Mononuclear cell (primary cell): ENCODE measurements at places on chromosomes 1 and 21. TPM values are rescaled to one million over a fixed set of nuclear protein-coding genes. Genes with fewer than 3 reads are reported as not detected.

NEGR1 gene
- total RNA-seq: 0.31 TPM

NID1 gene
- 6.1 TPM for total RNA-seq

SARS1 gene
- 87.1 TPM for total RNA-seq

PPIAL4G gene
- 0.21 TPM for total RNA-seq

BCAS2 gene
- 91.3 TPM for total RNA-seq

RAB7B gene
- 0.10 TPM for total RNA-seq

CNKSR1 gene
- total RNA-seq: 0.42 TPM

LIN28A gene
- total RNA-seq: not detected

TNFAIP8L2 gene
- total RNA-seq: 4.6 TPM

YIPF1 gene
- total RNA-seq: 11.4 TPM

PIK3CD gene
- 126 TPM for total RNA-seq

C1orf53 gene
- not detected for total RNA-seq

HSD3B1 gene
- total RNA-seq: not detected

LCE3E gene
- total RNA-seq: not detected

SFN gene
- total RNA-seq: 0.52 TPM

PDE9A gene
- total RNA-seq: 3.0 TPM

C2CD4D gene
- total RNA-seq: 0.21 TPM

AQP10 gene
- total RNA-seq: 4.1 TPM

LCK gene
- 112 TPM for total RNA-seq

DISP1 gene
- 0.73 TPM for total RNA-seq

CFAP141 gene
- not detected for total RNA-seq

KRTAP13-2 gene
- total RNA-seq: not detected

SHE gene
- 0.10 TPM for total RNA-seq

SH2D2A gene
- 19.1 TPM for total RNA-seq

FAAH gene
- 6.2 TPM for total RNA-seq

SFPQ gene
- 510 TPM for total RNA-seq

DCST2 gene
- 0.10 TPM for total RNA-seq

WDR77 gene
- total RNA-seq: 8.6 TPM

FOXD2 gene
- total RNA-seq: 0.42 TPM

NFASC gene
- total RNA-seq: under 0.01 TPM

TCHHL1 gene
- total RNA-seq: not detected

KIF14 gene
- 0.73 TPM for total RNA-seq

S100A2 gene
- total RNA-seq: 0.21 TPM

NOTCH2 gene
- total RNA-seq: 72.8 TPM

PLCH2 gene
- 4.7 TPM for total RNA-seq

MROH9 gene
- total RNA-seq: under 0.01 TPM

PSRC1 gene
- total RNA-seq: 0.73 TPM

TPRG1L gene
- total RNA-seq: 27.5 TPM

NTRK1 gene
- 0.31 TPM for total RNA-seq
